Stimulated activated CD8-positive, alpha-beta memory T cell treated with anti-CD3 and anti-CD28 coated beads, Interleukin-2, amount 100 ng/mL, for 48 hours (primary cell): ENCODE measurements at places on chromosomes 13 and 19.

GRCh38 chr13:44237276-44237767, 136.3 kb upstream of the SERP2 start:
- peak; percentile 5 for DNase-seq

GRCh38 chr19:12513531-12514061, 29.0 kb upstream of the ZNF709 start:
- DNase-seq: no peak

GRCh38 chr19:52219611-52220010, 29.8 kb downstream of the PPP2R1A start:
- DNase-seq: no peak

DNA sequence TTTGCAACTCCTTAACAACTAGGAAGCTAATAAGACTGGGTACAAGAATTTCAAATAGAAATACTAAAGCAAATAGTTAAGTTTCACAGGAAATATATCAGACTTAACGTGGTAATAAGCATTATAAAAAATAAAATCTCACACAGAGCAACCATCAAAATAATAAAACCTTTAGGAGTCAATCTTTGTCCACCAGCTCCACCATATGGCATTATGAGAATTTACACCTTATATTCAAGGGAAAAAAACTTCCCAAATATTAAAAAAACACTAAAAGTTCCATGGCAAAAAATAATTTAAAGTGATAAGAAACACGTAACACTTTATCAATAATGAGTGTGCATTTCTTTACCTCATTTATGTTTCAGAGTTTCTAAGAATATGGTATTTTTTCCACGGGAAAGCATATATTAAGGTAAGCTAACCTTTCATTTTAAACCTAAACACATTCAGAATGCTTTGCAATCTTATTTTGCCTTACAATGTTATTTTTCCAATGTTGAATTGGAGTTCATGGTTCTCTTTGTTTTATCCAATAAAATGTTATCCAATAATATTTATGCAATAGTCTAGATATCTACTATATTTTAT, 423.2 kb upstream of the SGCG start:
- DNase-seq: no peak

- no peak for DNase-seq
Observed at GRCh38 chr13:112069061-112069844, 2.3 kb downstream of the SOX1 start.

- no peak for DNase-seq
Observed at GRCh38 chr19:55358943-55359908, 3.8 kb downstream of the GARIN5B start.

- DNase-seq: no peak
Observed at GRCh38 chr13:113887700-113888201, 23.9 kb upstream of the GAS6 start.

DNA sequence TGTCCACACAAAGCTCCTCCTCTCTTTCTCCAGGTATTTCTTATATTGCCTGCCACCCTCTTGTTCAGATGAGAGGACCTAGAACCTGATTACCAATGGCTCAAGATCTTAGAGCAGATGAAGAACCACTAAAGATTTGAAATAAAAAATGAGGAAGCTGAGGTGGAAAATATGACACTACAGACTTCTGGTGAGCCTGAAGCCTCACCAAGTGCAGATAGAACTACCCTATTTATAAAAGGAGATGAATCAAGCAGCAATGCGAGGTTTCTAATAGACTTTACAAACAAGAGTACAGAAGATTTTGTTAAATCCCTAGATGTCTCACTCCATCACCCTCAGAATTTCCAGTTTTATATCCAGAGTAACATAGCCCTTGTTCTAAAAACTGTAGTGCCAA, 345.8 kb downstream of the TBC1D4 start:
- DNase-seq: no peak

- DNase-seq: no peak
Observed at GRCh38 chr13:58721273-58721672, 1089.7 kb downstream of the PCDH17 start.

GRCh38 chr19:50602089-50602422, 33.8 kb upstream of the LRRC4B start:
- no peak for DNase-seq

- no peak for DNase-seq
Observed at GRCh38 chr19:38285567-38285966, 18.5 kb upstream of the C19orf33 start.

DNA sequence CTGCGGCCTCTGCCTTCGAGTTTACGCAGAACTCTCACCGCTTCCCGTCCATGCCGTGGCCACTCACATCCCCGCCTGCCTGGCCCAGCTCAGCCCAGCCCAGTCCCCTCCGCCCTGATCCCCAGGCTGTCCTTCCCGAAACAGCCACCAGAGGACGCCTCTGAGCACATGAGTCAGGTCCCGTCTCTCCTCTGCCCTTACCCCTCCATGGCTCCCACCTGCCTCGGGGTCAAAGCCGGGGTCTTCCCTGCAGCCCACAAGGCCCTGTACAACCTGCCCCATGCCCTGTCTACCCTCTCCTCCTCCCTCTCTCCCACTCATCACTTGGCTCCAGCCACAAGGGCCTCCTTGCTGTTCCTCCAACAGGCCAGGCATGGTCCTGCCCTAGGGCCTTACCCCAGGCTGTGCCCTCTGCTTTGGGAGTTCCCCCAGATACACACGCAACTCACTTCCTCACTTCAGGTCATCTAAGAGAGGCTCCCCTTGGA, 8.1 kb upstream of the SEMA6B start:
- DNase-seq: peak; percentile 42

DNA sequence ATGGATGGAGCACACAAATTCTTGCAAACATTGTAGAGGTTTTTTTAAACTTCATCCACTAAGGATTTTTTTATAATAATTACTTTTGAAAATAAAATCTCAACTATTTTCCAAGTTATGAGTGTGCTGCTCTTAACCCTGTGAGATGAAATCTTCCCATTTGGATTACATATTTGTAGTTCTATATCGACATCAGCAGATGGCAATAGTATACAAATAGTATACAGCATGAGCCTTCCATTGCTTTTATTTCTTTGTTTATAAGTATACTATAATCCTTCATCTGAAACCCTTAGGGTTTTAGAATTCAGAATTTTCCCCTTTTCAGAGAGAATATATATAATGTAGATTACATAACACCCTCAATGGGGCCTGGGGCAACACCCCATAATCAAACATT, 70.5 kb downstream of the GJA3 start:
- DNase-seq: no peak

DNA sequence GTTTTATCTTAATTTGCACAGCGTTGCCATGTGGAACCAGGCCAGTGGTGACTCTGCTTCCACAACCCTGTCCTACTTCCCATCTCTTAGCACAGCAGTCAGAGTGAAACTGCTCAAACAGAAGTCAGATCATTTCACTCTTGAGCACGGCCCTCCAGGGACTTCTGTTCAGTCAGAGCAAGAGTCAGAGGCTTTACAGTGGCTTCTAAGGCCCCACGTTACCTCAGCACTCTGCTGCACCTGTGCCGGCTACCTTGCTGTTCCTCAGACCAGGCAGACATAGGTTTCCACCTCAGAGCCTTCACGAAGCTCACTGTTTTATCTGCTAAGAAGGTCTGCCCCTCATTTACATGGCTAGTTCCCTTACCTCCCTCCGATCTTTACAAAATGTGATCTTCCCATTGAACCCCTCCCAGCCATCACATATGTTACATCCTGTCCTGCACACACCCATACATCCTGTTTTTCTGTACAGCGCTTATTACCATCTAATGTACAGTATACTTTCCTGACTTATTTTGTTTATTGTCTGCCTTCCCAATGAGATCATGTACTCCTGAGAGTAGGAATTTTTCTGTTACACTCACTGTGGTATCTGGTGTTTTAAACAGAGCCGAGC, 41.6 kb downstream of the TM9SF2 start:
- DNase-seq: no peak

- DNase-seq: no peak
Observed at GRCh38 chr13:103961784-103962183, 895.6 kb upstream of the SLC10A2 start.

DNA sequence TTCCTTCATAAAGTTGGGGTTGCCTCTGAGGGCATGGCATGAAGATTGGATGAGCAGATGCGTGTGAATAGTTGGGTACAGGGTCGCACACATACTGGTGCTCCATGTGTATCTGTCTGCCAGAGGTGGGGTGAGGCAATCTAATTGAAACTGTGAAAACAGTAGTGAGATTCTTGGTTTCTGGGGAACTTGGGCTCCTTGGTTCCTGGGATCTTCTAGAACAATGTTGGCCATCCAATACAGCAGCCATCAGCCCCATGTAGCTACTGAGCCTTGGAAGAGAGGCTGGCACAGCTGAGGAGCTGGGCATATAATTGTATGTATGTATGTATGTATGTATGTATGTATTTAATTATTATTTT, 616 bp downstream of the FCHO1 start:
- DNase-seq: no peak

- no peak for DNase-seq
Observed at GRCh38 chr19:2129486-2129885, 21.9 kb downstream of the AP3D1 start.

- no peak for DNase-seq
Observed at GRCh38 chr19:49333418-49333805, 1.8 kb upstream of the CD37 start.

GRCh38 chr13:74005320-74006157, 128.7 kb downstream of the KLF12 start:
- DNase-seq: no peak

DNA sequence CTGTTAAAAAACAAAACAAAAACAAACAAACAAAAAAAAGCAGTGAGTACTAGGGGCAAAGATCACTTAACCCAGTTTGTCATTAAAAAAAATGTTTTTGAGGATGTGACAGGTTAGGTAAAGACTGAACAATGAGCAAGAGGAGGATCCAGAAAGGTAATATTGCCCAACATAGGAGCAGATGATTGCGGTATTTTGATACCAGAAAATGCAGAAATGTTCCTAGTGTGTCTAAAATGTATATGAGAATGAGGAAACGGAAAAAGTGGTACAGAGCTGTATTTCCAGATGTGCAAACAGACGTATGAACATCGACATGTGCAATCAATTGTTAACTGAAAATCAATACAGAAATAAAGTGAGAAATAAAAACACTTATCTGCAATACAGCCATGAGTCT, 4.9 kb upstream of the LILRA4 start:
- DNase-seq: no peak

DNA sequence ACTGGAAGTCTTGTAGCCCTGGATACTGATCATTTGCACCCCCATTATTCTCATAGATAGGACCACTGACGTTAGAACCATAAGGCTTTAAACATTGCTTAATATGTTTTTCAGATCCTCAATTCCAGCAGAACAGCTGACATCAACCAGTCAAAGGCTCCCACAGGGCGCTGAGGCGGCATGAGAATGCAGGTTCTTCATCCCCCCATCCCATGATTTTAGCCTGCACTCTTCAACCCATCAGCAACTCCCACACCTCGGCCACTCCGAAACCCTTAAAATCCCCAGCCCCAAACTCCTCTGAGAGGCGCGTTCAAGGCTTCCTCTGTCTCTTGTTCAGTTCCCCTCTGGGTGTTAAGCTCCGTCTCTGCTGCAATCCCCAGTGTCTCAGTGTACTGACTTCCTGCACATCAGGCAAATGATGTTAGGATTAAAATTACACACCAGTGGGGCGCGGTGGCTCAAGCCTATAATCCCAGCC, 24.3 kb upstream of the LAMP1 start:
- DNase-seq: no peak

GRCh38 chr19:35253316-35254286, 4.8 kb downstream of the LSR start:
- no peak for DNase-seq

DNA sequence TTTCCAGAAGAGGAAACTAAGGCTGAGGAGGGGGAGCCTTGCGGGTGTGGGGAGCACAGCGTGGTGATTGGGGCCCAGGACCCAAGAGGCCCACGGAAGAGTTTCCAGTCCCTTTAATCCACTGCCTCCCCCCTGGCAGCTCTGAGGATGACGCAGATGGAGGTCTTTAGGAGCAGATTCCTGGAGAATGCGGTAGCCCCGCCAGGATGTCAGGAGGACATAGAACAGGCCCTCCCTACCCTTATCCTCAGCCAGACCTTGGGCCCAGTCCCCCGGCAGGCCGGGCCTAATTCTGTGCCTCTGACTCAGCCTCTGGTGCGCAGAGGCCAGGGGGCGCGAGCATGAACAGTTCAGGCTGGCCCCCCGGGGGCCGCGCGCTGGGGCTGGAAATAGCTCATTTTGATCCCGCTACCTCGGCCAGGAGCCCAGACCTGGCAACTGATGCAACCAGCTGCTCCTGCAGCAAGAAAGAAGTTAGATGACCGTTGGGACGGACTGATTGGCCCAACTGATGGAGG, 461 bp upstream of the HSPB6 start:
- no peak for DNase-seq

DNA sequence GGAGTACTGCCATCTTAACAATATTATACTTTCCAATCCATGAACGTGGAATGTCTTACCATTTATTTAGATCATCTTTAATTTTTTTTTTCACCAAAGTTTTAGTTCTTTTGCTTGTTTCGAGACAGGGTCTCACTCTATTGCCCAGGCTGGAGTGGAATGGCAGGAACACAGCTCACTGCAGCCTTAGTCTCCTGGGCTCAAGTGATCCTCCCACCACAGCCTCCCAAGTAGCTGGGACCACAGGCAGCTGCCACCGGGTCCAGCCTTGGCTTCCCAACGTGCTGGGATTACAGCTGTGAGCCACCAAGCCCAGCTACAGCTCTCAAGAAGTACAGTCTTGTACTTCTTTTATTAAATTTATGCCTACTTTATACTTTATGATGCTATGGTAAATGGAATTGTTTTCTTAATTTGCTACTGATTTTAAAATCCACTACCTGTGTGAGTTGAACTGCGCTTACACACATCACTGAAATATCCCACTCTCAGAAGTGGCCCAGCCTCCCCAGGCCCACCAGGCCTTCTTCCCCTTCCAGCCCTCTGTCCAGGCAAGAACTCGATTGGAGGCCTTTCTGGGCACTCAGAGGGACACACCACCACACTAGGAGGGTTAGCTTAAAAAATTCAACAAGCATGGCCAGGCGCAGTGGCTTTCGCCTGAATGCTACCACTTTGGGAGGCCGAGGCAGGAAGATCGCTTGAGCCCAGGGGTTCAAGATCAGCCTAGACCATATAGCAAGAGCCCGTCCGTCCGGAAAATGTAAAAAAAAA, 1.0 kb upstream of the PGLS start:
- no peak for DNase-seq

GRCh38 chr19:55694241-55694655, 19.2 kb downstream of the EPN1 start:
- no peak for DNase-seq
